Caco-2 (cell line): ENCODE measurements at places on chromosomes 3 and 15. TPM values are rescaled to one million over a fixed set of nuclear protein-coding genes. Genes with fewer than 3 reads are reported as not detected.

GRCh38 chr3:147389717-147390116 is 16.6 kb downstream of the ZIC4 start:
- DNase-seq = no peak

DNA sequence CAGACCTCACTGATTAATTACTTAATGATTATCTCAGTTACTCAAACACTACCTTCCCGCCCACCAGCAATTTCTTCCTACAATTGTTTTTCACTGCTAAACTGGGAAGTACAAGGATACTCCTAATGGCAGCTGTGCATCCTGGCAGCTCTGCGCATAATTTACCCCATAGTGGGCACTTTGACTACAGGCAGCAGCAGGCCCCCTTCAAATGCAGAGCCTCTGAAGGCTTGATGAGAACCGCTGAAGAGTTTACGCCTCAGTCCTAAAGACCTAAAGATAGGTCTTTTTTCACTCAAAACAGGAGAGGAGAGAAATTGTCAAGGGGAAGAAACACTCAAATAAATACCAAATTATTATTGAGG is 10.7 kb downstream of the CCDC32 start:
- DNase-seq = no peak

DNA sequence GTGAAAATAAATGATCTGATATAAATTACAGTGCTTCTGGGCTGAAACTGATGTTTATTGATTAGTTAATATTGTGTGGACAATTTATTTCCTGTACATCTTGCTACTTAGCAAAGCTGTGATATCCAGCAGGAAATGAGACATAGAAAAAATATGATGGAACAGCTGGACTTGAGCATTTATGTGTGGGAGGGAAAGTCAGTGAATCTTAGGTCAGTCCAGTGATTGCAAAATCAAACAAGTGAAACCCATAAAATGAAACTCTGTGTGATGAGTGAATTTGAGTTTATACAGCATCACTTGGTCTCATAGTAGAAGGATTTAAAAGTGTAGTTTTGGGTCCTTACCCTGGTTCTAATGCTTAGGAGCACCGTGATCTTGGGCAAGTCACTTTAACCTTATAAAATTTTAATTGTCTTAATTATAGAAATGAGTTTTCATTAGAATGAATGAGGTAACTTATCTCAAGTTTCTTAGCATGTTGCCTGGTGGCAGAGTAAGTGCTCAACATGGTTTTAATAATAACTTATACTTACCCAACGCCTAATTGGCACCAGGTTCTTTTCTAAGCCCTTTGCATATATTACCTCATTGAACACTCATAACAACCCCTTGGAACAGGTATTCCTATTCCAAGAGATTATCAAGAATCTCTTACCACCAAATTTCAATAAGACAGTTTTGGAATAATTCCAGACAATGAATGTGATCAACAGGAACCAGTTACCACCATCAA is 194.6 kb downstream of the ADAMTSL3 start:
- no peak for DNase-seq

DNA sequence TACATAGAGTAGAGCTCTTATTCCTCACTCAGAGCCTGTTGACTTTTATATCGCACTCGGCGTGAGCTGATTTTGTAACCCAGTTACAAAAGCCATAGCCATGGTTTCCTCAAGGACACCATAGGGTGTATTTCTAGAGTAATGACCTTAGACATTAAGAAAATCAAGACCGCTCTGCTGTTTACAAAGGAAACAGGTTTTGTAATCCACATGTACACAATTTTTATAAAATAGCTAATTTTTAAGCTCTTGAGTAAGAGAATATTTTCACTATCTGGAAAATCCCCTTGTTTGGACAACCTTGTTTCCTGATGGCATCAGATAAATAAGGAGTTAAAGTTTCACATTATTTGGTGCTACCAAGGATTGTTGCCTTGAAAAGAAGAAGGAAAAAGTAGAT is 104.7 kb downstream of the PGPEP1L start:
- no peak for DNase-seq

GRCh38 chr3:47601281-47601680 is 22.6 kb upstream of the CSPG5 start:
- no peak for DNase-seq

GRCh38 chr3:48564022-48564421 is 441 bp upstream of the UCN2 start:
- DNase-seq = no peak

- DNase-seq = no peak
These were observed 28.3 kb downstream of the MITF start for GRCh38 chr3:69767571-69767970.

GRCh38 chr15:20345401-20345958 is 196.1 kb downstream of the GOLGA6L6 start:
- DNase-seq = peak; percentile 8

GRCh38 chr3:162521669-162522068 is 1025.1 kb downstream of the OTOL1 start:
- DNase-seq = no peak

GRCh38 chr3:136193278-136194054 is 2.7 kb downstream of the MSL2 start:
- no peak for DNase-seq

GRCh38 chr3:101542957-101543356 is 18.7 kb upstream of the TRMT10C start:
- DNase-seq = no peak

DNA sequence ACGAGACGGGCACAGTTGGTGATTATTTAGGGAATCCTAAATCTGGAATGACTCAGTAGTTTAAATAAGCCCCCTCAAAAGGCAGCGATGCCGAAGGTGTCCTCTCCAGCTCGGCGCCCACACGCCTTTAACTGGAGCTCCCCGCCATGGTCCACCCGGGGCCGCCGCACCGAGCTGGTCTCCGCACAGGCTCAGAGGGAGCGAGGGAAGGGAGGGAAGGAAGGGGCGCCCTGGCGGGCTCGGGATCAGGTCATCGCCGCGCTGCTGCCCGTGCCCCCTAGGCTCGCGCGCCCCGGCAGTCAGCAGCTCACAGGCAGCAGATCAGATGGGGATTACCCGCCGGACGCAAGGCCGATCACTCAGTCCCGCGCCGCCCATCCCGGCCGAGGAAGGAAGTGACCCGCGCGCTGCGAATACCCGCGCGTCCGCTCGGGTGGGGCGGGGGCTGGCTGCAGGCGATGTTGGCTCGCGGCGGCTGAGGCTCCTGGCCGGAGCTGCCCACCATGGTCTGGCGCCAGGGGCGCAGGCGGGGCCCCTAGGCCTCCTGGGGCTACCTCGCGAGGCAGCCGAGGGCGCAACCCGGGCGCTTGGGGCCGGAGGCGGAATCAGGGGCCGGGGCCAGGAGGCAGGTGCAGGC is 318.0 kb downstream of the FGF12 start:
- DNase-seq = no peak

DNA sequence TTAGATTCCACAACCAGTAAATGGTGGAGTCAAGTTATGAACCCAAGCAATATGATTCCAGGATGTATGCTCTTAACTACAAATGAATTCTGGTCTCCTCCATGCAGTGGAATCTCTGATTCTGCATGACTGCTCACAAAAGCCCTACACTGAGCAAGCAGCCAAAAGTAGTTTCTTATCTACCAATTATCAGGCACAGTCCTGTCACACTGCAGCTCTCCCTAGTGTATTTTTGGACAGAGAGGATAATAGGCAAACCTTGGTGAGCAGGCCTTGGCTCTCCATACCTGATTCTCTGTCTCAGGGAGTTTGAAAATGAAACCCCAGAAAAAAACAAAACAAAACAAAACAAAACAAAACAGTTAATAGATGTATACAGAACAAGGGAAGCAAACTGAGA is 3.5 kb upstream of the SSR3 start:
- no peak for DNase-seq

GRCh38 chr15:70748281-70748747 is 15.0 kb downstream of the UACA start:
- DNase-seq = no peak

LYZL4 gene
- not detected in 2 replicates for total RNA-seq

CAMK2N2 gene
- 0.46 and 0.66 TPM in 2 replicates for total RNA-seq

RPP14 gene
- 19.2 and 24.7 TPM in 2 replicates for total RNA-seq

ICE2 gene
- 42.3 and 44.5 TPM in 2 replicates for total RNA-seq
